ENCODE measurements at places on chromosomes 6 and 20. TPM values are rescaled to one million over a fixed set of nuclear protein-coding genes. Genes with fewer than 3 reads are reported as not detected.

The SASH1 gene
- total RNA-seq, result 7.8 TPM

The MTG2 gene
- total RNA-seq, result 29.3 TPM

The NR2E1 gene
- not detected for total RNA-seq

The ANKEF1 gene
- 9.7 TPM for total RNA-seq

The SLC35D3 gene
- not detected for total RNA-seq
